ENCODE measurements at places on chromosomes 7 and 10. TPM values are rescaled to one million over a fixed set of nuclear protein-coding genes. Genes with fewer than 3 reads are reported as not detected.

The ZNF487 gene
- total RNA-seq = 5.6 TPM

GRCh38 chr7:4748231-4748681 lies 27.2 kb upstream of the AP5Z1 start:
- no peak for DNase-seq
- peak overlapping the region; percentile 85 for H3K27ac ChIP-seq
- H3K4me1 ChIP-seq = peaks cover 65% of the 10 kb centered on the region
- no peak overlapping the region for H3K4me3 ChIP-seq
- H3K36me3 ChIP-seq = peaks cover 31% of the 10 kb centered on the region
- no peaks in the 10 kb centered on the region for H3K27me3 ChIP-seq

GRCh38 chr7:30255064-30255769 lies 29.2 kb upstream of the ZNRF2 start:
- no peaks in the 10 kb centered on the region for H3K27me3 ChIP-seq
- no peaks in the 10 kb centered on the region for H3K36me3 ChIP-seq
- DNase-seq = no peak

DNA sequence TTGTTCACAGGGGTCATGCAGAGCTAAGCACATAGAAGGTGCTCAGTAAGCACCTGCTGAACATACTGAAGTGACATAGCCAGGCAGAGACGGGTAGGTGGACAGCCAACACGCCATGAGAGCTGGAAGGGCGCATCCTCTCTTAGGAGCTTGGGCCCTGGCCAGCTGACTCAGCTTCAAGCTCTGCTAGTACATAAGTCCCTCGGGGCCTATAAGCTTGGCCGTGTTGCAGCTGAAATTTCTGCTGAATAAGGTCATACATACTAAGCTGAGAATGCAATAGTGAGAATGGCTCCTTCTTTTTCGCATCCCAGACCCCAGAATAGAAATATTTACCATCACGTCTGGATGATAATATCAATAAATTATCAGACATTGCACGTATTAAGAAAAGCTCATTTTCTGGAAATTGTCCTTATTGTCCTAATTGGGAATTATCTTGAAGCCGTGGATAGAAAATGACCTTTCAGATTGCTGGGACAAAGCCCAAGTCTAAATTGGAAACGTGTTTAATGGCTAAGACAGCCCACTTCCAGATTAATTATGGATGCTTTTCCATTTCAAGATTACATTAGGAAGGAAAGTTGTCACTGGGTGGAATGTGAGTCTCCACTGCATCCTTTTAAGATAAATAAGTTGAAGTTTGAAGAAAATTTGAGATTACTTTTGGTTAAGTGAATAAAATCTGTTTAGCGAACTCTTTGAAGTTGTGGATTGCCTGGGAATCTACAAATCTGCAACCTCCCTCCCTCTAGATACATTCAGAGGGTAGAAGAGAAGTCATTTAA lies 287.1 kb upstream of the C7orf33 start:
- no peaks in the 10 kb centered on the region for H3K36me3 ChIP-seq
- no peaks in the 10 kb centered on the region for H3K27me3 ChIP-seq
- H3K4me1 ChIP-seq = peaks cover 5% of the 10 kb centered on the region

GRCh38 chr7:131454498-131454897 lies 101.9 kb downstream of the PODXL start:
- H3K36me3 ChIP-seq = peaks cover 19% of the 10 kb centered on the region
- H3K27me3 ChIP-seq = no peaks in the 10 kb centered on the region
- H3K4me1 ChIP-seq = no peaks in the 10 kb centered on the region

The GIMAP7 gene
- 239 TPM for total RNA-seq

DNA sequence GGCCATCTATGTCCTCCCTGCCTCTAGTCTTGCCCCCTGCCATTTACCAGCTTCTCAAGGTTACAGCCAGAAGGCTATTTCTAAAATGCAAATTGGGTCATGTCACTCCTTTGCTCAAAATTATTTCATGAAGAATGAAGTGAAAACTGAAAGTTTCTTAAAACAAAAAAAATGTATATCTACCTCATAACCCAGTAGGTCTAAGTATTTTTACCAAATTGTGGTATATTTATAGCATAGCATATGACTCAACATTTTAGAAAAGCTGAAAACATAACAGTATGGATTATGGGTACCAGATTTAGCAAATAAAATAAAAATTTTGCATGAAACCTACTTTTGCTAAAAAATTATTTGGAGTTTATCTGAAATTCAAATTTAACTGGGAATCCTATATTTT lies 78.4 kb downstream of the SLC16A9 start:
- H3K4me3 ChIP-seq = no peak overlapping the region
- no peaks in the 10 kb centered on the region for H3K36me3 ChIP-seq
- peaks cover 25% of the 10 kb centered on the region for H3K27me3 ChIP-seq
- H3K4me1 ChIP-seq = peaks cover 2% of the 10 kb centered on the region
- no peak for DNase-seq
- H3K27ac ChIP-seq = no peak overlapping the region

The HGF gene
- not detected for total RNA-seq

DNA sequence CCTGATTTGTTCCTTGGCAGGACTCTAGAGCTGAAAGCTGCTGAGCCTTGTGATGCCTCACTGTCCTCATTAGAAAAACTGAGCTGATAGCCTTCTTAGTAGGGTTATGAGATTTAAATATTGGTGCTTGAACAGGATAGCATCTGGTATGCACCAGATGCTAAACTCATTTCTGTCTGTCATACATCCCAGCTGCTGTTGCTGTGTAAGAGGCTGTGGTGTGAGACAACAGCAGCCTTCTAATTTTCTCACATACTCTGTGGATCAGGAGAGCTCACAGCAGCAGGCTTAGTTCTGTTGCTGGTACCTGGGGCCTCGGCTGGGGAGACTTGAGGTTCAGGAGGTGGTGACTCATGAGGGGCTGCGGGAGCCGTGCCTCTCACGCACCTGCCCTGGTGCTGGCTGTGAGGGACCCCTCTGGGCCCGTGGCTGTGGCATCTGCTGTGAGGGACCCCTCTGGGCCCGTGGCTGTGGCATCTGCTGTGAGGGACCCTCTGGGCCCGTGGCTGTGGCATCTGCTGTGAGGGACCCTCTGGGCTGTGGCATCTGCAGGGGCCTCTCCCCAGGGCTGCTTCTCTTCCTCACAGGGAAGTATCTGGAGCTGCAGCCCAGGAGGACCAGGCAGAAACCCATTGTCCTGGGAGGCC lies 12.5 kb downstream of the DYNC2I1 start:
- H3K4me3 ChIP-seq = no peak overlapping the region
- DNase-seq = no peak
- no peaks in the 10 kb centered on the region for H3K27me3 ChIP-seq
- peaks cover 44% of the 10 kb centered on the region for H3K4me1 ChIP-seq

The STEAP2 gene
- not detected for total RNA-seq

- H3K4me1 ChIP-seq = no peaks in the 10 kb centered on the region
- no peak overlapping the region for H3K27ac ChIP-seq
- no peak for DNase-seq
Measured at GRCh38 chr10:23047201-23048050, 48.0 kb upstream of the MSRB2 start.

DNA sequence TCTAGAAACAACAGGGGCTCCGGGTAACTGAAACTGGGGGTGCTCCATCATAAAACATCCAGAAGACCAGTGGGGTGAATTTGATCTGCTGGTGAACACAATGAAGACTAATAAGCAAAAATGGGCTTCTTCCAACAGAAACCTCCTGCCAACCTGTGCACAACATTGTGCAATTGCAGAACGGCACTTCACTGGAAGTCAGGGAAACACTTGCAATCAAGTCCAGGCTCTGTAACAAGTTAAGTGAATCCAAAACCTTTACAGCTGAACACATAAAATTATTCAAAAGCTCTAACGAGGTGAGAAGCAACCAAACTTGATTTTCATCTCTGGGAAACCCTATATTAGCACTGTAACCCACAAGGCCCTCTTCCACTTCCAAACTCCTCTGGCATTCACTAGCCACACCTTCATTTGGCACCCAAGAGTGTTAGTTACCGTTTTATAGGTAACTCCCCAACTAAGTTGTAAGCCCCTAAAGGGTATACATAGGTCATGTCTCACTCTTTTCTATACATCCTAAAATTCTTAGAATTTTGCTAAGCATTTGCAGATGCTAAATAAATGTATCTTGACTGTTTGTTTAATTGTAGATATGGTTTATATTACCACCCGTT lies 22.0 kb downstream of the IMMP2L start:
- H3K36me3 ChIP-seq = peaks cover 4% of the 10 kb centered on the region
- H3K4me3 ChIP-seq = no peak overlapping the region
- no peaks in the 10 kb centered on the region for H3K27me3 ChIP-seq
- no peak overlapping the region for H3K27ac ChIP-seq
- H3K4me1 ChIP-seq = no peaks in the 10 kb centered on the region

DNA sequence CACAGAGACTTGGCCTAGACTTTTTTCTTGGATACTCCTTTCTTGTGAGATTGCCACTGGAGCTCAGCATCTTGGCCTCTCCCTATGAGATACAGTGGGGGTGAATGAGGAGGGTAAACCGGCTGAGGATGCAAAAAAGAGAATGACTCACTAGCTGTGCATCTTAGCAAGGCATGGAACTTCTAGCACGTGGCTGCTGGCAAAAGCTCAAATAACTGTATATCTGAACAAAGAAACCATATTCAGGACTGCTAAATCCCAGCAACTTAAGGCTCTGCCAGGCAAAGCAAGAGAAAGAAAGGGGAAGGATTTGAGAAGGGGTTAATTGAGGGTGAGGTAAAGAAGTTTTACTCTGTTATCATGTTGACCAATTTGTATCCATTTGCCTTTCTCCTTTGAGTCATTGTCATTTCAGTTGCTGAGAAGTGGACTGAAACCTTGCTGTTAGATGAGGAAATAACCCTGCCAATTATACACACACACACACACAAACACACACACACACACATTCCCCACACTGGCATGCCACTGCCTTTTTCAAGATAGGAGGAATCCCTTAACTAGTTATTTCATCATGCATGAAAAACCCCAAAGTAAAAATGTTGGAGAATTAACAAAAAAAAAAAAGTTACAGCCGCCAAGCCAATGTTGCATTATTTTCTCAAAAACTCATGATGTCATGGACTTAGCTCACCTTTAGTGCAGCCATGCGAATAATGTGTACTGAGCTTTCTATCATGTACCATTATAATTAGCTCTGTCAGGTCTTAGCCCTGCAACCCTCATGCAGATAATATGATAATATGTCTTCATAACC lies 997.3 kb downstream of the LRMDA start:
- no peaks in the 10 kb centered on the region for H3K27me3 ChIP-seq
- no peaks in the 10 kb centered on the region for H3K4me1 ChIP-seq
- no peak for DNase-seq
- H3K27ac ChIP-seq = no peak overlapping the region

All from activated CD4-positive, alpha-beta T cell treated with anti-CD3 and anti-CD28 coated beads, Interleukin-2, amount 10 ng/mL, durations not matched to agents 7 days and 5 days (primary cell).